ENCODE measurements at places on chromosomes 12 and 14.

DNA sequence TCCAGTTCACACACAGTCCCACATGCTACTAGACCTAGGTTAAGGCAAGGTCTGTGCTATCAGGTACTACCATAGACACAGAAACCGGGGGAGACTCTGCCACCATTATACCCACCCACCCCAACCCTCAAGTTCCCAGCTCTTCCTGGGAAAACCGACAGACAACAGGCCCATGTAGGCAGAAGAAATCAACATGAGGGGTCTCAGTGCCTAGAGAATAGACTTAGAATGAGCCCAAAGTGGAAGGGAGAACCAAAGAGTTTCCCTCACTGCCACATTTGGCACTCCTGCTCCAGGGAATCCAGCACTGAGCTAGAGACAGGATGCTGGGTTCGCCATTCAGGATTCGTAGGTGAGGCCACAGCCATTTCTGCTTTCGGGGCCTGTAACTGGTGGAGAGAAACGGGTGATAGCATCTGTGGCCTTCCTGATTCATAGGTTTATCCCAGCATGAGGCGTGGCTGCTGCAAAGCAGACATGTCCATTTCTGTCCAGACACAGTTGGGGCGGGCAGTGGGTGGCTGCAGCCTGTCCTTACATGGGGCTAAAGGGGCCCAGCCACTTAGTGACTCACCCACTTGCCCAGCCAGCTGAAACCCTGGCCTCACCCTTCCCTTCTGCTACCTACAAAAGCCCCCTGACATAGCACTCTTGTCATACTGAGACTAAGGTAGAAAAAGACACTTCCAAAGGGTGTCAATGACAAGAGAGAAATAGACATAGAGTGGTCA lies 69.4 kb downstream of the IRF2BPL start:
- H3K4me1 ChIP-seq: peaks cover 52% of the 10 kb centered on the region
- no peak for DNase-seq
- H3K27me3 ChIP-seq: no peaks in the 10 kb centered on the region

GRCh38 chr12:132500142-132500855 lies 10.3 kb downstream of the FBRSL1 start:
- H3K4me3 ChIP-seq: no peak overlapping the region
- H3K4me1 ChIP-seq: peaks cover 43% of the 10 kb centered on the region
- DNase-seq: no peak
- H3K27ac ChIP-seq: peak overlapping the region; percentile 57
- no peaks in the 10 kb centered on the region for H3K27me3 ChIP-seq

- DNase-seq: no peak
- no peak overlapping the region for H3K27ac ChIP-seq
- H3K4me3 ChIP-seq: peak overlapping the region; percentile 95
- H3K36me3 ChIP-seq: peaks cover 7% of the 10 kb centered on the region
- H3K4me1 ChIP-seq: peaks cover 15% of the 10 kb centered on the region
Measured at GRCh38 chr14:58637040-58637390, 747 bp upstream of the DACT1 start.

GRCh38 chr14:97180304-97181200 lies 383.4 kb downstream of the VRK1 start:
- peaks cover 4% of the 10 kb centered on the region for H3K27me3 ChIP-seq
- no peak for DNase-seq
- peaks cover 18% of the 10 kb centered on the region for H3K4me1 ChIP-seq
- no peak overlapping the region for H3K4me3 ChIP-seq
- no peaks in the 10 kb centered on the region for H3K36me3 ChIP-seq

DNA sequence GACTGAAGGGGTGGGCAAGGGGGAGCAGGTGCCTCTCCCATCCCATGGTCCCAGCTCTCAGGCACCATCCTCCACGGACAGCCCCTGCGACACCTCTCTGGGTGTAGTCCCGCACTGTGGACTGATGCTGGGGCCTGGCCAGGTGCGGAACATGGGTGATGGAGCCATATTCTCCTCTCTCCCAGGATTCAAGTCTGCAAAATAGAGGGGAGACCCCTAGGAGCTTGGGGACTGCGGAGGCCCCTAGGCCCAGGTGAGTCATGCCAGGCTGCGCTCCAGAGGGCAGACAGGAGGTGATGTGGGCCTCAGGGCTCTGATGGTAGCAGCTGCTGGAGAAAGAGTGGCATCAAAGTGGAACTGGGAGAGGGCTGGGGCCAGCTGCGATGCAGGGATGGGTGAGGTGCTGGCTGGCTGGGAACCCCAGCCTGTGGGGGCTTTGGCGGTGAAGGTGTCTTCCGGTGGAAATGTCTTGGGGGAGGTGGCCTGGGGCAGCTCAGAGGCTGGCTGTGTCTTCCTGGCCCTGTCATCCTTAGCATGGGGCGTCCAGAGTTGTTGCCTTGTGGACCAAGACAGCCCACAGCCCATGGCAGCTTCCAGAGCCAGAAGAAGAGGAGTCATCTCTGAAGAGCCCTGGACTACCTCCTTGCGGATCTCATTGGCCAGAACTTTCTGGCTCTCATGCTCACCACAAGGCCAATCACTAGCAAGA lies 149.1 kb downstream of the KIF26A start:
- H3K4me3 ChIP-seq: no peak overlapping the region
- no peaks in the 10 kb centered on the region for H3K27me3 ChIP-seq
- peak; percentile 5 for DNase-seq
- H3K27ac ChIP-seq: no peak overlapping the region

- H3K4me3 ChIP-seq: no peak overlapping the region
- DNase-seq: no peak
- no peaks in the 10 kb centered on the region for H3K36me3 ChIP-seq
- H3K27me3 ChIP-seq: no peaks in the 10 kb centered on the region
- peak overlapping the region; percentile 6 for H3K27ac ChIP-seq
- peaks cover 19% of the 10 kb centered on the region for H3K4me1 ChIP-seq
Measured at GRCh38 chr14:73146111-73146510, 9.8 kb downstream of the PSEN1 start.

DNA sequence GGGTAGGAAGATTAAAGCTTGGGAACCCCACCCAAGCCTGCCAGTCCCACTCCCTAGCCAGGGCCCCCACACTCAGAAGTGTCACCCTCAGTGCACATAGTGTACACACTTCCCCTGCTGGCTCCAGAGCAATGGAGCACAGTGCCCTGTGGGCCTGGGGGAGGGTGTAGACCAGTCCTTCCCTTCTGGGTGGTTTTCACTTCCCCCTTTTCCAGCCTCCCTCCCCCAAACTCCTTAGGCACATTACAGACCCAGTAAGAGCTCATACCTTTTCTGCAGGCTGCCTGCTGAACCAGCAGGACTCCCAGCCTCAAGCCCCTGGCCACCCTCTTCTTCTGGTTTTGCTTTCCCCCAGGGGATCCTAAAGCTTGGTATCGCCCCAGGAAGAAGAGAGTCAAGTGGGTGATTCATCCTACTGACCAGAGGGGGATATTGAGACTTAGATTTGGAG lies at the start of gene ZNF385A:
Gene ZNF385A (minus strand): TSS at position 143 of the 451 bp plus-strand sequence. CDS start 219 bp downstream, outside the sequence.
- H3K4me3 ChIP-seq: no peak within 1 kb of the TSS
- H3K27ac ChIP-seq: no peak within 1 kb of the TSS

- H3K27me3 ChIP-seq: no peaks in the 10 kb centered on the region
- H3K4me3 ChIP-seq: no peak overlapping the region
- no peak for DNase-seq
- peaks cover 30% of the 10 kb centered on the region for H3K4me1 ChIP-seq
- no peaks in the 10 kb centered on the region for H3K36me3 ChIP-seq
- H3K27ac ChIP-seq: peak overlapping the region; percentile 29
Measured at GRCh38 chr12:31736472-31736871, 7.7 kb upstream of the AMN1 start.

GRCh38 chr12:109753054-109753401 lies 39.4 kb downstream of the FAM222A start:
- H3K27me3 ChIP-seq: peaks cover 14% of the 10 kb centered on the region
- H3K4me1 ChIP-seq: no peaks in the 10 kb centered on the region
- H3K27ac ChIP-seq: no peak overlapping the region
- DNase-seq: no peak
- peaks cover 5% of the 10 kb centered on the region for H3K36me3 ChIP-seq

GRCh38 chr12:2958432-2959191 lies 585 bp upstream of the TEAD4 start:
- H3K27me3 ChIP-seq: peaks cover 58% of the 10 kb centered on the region
- H3K36me3 ChIP-seq: peaks cover 10% of the 10 kb centered on the region
- H3K4me3 ChIP-seq: peak overlapping the region; percentile 79
- H3K27ac ChIP-seq: no peak overlapping the region
- no peak for DNase-seq
